H4 (cell line): ENCODE measurements at places on chromosomes 11 and 22. TPM values are rescaled to one million over a fixed set of nuclear protein-coding genes. Genes with fewer than 3 reads are reported as not detected.

The CLMP gene
- 13.6 and 25.2 TPM in 2 replicates for total RNA-seq

The CLDN5 gene
- total RNA-seq, result not detected in 2 replicates

The SOX10 gene
- total RNA-seq, result not detected in 2 replicates

DNA sequence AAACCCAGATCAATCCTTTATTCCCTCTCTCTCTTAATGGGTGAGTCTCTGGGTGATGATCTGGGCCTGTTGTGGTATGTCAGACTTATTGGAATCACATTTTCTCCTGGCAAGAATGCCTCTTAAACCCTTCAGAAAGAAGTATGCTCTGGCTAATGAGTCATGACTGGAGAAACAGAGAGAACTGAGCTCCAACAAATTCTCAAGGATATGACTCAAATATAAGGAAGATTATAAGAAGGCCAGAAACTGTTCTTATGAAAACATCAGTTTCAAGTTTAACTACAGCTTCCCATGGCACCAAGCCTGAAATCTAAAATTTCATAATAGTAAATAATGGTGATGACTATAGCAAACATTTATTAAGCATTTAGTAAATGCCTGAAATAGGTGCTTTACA is 83.9 kb downstream of the OR5AK2 start:
- DNase-seq, result peak; percentile 9

DNA sequence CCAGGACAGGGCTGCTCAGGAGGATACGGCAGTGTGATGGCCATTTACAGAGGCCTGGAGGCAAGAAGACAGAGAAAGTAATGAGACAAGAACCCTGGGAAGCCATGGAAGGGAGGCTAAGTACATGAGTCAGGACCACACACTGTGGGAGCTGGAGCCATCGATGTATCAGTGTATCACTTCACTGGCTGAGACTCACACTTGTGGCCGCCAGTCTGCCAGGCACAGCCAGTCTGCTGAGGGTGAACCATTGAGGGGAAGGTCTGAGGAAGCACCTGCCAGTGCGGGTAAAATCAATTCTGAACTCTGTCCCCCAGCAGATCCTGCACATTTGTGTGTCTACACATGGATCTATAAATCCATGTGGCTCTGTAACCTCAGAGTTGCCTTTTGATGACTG is 195.6 kb downstream of the GRIK4 start:
- DNase-seq, result no peak

DNA sequence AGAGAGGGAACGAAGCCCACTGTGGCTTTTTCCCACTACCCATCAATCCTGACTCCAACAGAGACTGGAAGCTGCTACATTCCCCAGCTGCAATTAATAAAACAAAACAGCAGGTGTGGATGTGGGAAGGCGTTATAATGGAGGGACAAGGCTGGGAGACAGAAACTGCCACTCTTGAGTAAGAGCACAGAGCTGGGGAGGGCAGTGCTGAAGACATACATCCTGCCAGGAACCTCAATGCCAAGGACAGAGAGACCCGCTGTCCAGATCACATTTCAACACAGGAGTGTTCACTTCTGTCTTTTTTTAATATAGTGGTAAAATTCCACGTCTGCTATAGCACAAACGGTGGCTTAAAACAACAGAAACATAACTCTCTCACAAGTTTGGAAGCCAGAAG is 94.5 kb downstream of the LARGE1 start:
- no peak for DNase-seq

DNA sequence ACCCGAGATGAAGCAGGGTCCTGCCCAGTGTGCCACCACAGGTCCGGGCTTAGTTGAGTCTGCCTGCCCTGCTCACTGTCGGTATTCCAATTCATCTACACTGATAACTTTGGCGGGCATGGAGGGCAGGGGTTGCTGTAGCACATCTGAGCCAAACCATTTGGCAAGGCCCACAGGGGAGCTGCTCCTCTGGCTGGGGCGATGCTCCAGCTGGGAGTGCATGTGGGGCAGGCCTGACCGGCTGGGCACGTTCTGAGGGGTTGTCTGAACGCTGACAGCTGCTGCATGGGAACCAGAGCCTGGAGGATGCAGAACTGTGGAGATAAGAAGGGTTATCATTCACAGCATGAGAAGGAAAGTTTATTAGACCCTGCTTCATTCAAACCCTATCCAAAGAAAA is 40.4 kb downstream of the DRG1 start:
- no peak for DNase-seq

DNA sequence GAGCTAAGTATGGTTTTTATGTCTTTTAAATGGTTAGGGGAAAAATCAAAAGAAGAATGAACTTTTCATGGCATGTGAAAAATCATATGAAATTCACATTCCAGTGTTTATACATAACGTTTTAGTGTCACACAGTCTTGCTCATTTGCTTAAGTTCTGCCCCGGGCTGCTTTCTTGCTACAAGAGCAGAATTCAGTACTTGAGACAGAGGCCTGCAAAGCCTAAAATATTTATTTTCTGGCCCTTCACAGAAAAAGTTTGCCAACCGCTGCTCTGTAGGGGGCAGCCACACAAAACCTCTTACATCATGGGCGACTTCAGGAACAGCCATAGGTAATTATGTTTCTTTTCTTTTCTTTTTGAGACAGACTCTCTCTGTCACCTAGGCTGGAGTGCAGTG is 1.0 kb upstream of the ATG2A start:
- DNase-seq, result peak; percentile 38
